Skin of body (tissue), 3 donors: ENCODE measurements at places on chromosomes 7 and 10. TPM values are rescaled to one million over a fixed set of nuclear protein-coding genes. Genes with fewer than 3 reads are reported as not detected.

DNA sequence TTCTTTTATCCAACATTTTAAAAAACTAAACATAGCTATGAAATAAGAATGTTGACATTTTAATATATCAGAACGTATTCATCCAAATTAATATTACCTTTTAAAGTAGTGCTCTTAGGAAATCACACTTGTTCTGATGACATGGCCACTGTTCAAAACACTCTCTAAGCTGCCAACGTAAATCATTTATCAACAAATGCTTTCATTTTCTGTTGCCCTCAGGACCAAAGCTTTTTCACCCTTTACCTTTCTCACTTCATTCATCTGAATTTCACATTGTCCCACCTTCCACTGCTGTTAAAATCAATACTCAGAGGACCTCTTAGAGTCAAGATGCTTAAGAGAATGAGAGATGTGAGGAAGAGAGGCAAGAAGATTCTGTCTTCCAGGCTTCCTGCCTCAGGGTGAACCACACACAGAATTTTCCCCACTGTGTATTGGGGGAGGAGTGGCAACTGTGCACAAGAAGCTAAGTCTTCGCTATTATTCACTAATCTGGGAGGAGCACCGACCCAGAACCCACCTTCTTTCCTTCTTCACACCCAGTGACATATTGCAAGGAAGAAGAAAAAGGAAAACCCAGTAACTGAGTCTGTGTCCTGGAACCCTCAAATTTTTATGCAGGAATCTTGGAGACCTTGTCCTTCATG is 21.0 kb downstream of the HIBADH start:
- no peak for DNase-seq

GRCh38 chr7:144437370-144438191 is 34.1 kb upstream of the NOBOX start:
- DNase-seq: peak; percentile 41

DNA sequence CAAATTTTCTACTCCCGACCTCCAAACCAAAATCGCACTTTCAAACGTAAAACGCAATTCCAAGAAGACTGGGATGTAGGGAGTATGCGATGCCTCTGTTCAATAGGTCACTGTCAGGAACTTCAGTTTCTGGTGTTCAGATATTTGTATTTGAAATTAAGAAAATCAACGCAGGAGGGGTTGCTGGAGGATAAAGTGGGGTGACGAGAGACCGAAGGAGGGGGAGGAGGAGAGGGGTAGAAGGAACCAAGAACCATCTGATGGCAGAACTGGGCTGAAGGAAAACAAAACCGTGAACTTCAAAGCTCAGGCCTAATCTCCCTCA is 293.8 kb upstream of the NFE2L3 start:
- DNase-seq: no peak

- no peak for DNase-seq
Observed at GRCh38 chr7:158019726-158020705, 567.6 kb downstream of the PTPRN2 start.

GRCh38 chr10:130425881-130426435 is 289.8 kb downstream of the GLRX3 start:
- DNase-seq: no peak

- DNase-seq: peak; percentile 36
Observed at GRCh38 chr10:94282369-94282768, 80.4 kb downstream of the NOC3L start.

The TRIP6 gene
- 36.5 TPM for total RNA-seq

The CYP2C19 gene
- total RNA-seq: 0.69 TPM
